ENCODE measurements at places on chromosomes 1 and 21.

DNA sequence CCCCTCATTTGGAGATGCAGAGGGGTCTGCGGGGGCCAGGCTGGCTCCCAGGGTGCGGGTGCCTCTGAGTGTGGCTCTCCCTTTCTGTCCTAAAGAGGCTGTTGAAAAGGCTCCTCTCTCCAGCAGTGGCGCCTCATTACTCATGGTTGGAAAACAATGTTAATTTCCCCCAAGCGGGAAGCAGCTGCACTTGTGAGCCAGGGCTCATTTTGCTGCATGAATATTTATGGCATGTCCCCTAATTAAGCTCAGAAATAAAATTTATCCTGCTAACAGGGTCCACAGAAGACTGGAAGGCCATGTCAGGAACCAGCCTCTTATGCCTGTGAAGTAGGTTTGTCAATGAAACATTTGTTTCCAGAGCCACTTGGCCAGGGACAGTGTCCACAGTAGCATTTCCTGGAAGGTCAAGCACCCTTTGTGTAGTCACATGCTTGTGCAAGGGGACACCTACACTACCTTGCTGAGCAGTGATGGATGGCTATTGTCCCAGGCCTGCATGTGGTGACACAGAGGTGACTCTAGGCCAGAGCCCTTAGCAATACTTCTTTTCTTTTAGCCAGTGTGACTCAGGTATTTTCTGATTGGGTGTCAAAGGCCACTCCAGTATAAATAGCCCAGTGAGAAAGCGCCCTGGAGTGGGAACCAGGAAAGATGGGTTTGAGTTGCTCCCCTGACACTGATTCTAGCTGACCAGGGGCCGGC, 259.0 kb downstream of the FOXD2 start:
- no peak for DNase-seq

DNA sequence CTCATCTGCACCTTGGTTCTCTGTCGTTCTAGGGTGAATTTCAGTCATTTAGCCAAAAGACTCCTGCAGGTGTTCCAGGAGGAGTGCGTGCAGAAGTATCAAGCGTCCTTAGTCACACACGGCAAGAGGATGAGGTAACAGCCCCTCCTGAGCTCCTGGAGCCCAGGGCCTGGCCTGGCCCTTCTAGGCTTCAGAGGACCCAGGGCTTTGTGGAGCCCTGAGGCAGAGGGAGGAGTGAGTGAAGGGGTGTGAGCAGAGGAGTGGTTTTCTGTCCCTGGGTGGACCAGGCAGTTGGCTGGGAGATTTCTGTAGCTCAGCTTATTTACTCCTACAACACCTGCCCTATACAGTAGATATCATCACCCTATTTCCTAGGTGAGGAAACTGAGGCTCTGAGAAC, 15.7 kb upstream of the RASSF5 start:
- no peak for DNase-seq

DNA sequence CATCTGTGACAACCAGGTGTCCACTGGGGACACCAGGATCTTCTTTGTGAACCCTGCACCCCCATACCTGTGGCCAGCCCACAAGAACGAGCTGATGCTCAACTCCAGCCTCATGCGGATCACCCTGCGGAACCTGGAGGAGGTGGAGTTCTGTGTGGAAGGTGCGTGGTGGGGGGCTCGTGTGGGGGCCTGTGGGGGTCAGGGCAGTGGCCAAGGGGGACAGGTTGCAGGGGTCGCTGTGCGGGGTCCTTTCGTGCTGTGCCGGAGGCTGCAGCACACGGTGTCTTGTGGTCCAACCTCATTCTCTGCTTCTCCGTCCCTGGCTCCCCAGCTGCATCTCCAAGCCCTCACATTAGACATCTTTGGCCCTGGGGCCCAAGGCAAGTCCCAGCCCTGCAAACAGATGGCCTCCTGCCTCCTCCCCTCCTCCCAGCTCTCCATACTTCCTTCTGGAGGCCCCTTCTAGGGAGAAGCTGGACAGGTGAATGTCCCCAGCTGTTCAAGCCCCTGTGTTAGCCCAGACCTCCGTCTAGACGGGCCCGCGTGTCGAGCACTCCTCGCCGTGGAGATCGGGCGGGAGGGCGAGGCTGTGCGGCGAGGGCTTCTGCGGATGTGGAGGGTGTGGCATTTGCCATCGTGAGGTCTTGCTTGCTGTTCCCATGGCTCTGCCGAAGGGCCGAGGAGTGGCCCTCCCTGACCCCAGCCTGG, 2.5 kb downstream of the AGRN start:
- DNase-seq, result no peak

- no peak for DNase-seq
These were observed 21.3 kb upstream of the PRSS38 start for GRCh38 chr1:227793948-227794816.

GRCh38 chr1:27099587-27100334, 55.2 kb downstream of the SLC9A1 start:
- DNase-seq, result no peak

- no peak for DNase-seq
These were observed 1183.7 kb upstream of the PRMT6 start for GRCh38 chr1:105872817-105873216.

GRCh38 chr1:200916152-200916551, 21.5 kb downstream of the INAVA start:
- no peak for DNase-seq

DNA sequence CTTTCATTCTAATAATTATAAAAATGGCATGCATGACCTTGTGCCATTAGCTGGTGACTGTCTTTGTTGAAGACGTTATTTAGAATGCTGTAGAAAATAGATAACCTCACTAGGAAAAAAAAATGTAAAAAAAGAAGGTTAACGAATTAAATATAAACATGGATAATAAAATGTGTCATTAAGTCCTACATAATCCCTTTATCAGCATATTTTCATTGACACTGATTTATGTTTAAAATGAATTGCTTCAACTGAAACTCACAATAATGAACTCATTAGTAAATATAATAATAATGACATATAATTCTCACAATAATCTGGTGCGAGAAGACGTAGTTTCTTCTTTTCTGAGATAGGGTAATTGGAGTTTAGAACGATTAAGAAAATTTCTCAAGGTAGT, 4.7 kb downstream of the TMPRSS15 start:
- DNase-seq, result no peak

DNA sequence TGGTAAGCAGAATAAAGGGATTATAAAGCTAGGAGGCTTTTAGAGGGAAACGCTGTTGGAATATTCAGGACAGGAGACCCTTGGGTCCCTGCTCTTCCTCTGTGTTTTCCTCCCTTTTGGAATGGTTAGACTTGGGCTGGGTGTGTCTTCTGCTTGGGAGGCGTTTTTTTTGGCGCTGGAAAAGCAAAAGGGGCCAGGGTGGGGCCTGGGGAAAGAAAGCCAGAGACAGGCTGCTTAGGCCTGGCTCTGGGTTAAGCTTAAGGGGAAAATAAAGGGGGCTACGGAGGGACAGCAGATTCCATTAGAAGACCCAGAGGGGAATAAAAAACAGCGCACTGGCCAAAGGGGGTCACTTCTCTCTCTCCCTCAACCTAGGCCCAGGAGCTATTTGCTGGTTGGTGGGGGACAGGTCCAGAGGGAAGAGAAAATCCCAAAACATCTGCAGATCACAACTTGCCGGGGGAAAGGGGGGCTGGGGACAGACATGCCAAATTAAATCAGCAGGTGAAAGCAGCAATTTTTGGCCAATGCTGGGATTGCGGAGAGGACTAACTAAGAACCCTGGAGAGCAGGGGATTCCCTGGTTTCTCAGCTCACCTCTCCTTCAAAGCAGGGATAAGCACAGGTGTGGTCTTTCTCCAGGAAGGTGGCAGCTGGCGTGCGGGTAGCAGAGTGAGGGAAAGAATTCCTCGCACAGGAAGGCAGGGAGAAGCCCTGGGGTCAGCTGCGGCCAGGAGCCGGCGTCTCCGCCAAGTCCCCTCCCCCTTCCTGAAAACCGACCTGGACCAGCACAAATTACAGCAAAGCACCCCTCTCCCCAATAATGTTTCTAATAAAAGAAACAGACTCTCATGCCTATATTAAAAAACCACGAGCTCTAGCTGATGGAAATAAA, 82.2 kb upstream of the AK4 start:
- no peak for DNase-seq

DNA sequence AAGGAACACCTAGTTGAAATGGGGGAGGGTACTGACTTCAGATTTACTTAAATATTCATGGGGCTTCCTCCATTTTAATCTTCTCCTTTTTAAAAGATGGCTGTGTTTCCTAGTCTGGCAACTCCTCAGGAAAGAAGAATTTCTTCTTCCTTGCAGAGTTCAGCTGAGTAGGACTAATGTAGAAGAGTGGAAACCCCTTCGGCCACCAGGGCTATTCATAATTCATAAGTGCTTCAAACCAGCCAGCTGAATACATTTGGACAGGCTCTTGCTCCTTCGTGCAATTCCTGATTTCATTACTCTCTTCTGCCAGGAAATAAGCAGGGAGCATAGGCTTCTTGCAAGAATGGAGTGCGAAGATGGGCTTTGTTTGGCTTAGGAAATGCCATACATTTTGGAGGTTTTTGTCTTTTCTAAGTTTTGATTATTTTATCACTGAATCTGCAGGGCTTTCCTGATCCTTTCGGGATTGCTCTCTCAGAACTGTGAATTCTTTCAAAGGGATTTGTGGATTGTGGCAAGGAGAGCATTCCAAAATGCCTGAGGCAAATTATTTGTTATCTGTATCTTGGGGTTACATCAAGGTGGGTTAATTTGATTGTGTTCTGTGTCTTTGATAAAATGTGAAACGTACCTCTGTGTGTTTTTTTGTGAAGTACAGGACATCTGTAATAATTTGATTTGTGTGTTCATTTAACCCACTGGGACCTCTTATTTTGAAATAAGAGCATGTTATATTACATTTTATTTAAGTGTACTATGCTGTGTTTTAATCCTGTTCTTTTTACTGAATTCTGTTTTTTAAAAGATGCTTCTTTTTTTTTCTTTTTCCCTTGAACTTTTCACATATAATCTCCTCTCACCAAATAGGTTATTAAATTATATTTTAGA, 179.4 kb upstream of the SGIP1 start:
- no peak for DNase-seq

GRCh38 chr1:69523461-69523860, 44.3 kb upstream of the LRRC7 start:
- no peak for DNase-seq

DNA sequence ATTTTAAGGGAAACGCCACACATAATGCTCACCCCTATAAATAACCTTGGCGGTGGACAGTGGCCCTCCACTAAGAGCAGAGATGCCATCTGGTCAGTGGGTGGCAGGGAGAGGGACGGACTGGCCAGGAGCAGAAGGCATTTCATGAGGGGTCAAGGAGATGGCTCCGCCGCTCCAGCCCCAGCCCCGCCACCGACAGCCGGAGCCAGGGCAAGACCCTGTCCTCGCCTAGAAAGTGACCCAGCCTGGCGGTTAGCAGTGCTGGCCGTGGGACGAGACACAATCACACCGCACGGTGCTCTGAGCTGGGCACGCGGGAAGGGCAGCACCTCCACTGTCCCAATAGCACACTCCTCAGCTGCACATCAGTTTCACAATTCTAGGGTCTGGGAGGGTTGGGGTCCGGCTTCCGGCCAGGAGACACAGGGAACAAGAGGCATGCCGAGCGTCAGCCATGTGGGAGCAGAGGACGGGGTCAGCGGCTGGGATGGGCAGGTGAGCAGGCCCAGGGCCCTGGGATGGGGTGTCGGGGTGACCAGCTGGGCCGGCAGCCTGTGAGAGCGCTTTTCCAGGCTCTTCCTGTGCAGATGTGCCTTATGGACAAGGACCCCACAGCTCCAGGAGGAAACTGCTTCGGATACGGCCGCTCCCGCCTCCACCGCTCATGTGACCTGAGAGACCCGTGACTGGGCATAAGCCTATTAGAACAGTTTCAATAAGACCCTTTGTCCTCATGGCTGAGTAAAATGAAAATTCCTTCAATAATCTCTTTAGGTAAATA, 5.7 kb downstream of the SLC19A1 start:
- no peak for DNase-seq

GRCh38 chr1:94098585-94099111, 22.3 kb downstream of the ABCA4 start:
- no peak for DNase-seq

GRCh38 chr1:118371612-118372011, 186.6 kb upstream of the SPAG17 start:
- no peak for DNase-seq

DNA sequence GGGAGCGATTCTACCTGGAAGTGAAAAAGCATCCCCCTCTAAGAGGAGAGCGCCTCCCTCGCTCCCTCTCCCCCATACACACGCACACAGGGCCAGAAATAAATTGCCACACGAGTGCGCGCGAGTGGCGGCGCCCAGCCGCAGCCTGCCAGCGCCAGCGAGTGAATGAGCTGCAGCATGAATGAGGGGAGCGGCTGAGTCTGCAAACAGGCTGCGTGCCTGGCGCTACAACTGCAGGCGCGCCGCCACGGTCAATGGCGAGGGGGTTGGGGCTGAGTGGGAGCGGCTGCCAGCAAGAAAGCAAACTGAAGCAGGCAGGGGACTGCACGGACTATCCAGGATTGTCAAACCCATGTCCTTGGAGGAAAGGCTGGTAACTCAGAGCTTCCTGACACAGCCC, 2.2 kb downstream of the CAMK1G start:
- DNase-seq, result no peak

DNA sequence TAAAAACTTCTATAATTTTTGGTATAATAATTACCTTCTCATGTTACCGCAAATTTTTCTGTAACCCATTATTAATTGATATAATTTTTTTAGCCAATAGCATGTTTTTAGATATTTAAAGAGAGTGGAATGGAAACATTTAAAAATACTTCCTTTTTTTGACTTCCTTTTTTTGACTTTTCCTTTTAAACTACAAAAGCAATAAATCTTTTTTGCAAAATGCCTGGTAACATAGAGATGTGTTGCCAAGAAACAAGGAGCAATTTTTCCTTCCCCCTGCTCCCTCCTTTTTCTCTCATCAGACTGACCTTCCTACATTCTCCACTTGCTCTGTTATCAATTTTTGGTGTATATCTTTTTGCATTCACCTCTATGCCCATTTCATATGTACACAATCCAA, 666.2 kb downstream of the ADGRL2 start:
- DNase-seq, result no peak

DNA sequence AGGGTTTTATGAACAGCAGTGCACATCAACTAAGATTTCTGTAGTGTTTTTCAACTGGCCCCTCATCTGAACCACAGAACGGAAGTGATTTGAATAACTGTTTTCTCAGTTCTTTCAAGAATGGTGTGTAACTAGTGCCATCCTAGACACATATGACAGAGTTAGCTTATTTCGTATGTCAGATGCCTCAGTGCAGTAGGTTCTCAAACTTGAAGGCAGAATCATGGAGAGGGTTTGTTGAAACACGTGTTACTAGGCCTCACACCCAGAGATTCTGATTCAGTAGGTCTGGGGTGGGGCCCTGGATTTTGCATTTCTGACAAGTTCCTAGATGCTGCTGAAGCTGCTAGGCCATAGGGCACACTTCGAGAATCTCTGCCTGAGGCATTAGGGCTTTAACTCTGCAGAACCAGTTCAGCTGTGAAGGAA, 49.0 kb downstream of the SCCPDH start:
- no peak for DNase-seq

GRCh38 chr1:70498666-70499065, 87.6 kb downstream of the CTH start:
- no peak for DNase-seq

- DNase-seq, result no peak
These were observed 5.1 kb upstream of the NPHP4 start for GRCh38 chr1:5997316-5997715.

Data from stimulated activated CD4-positive, alpha-beta T cell treated with anti-CD3 and anti-CD28 coated beads, Interleukin-1b, Interleukin-23, amount 100 ng/mL, for 4 hours (primary cell).